ENCODE measurements at places on chromosomes 7 and 10. TPM values are rescaled to one million over a fixed set of nuclear protein-coding genes. Genes with fewer than 3 reads are reported as not detected.

GRCh38 chr7:39683216-39683845, 60.0 kb downstream of the RALA start:
- DNase-seq = no peak

DNA sequence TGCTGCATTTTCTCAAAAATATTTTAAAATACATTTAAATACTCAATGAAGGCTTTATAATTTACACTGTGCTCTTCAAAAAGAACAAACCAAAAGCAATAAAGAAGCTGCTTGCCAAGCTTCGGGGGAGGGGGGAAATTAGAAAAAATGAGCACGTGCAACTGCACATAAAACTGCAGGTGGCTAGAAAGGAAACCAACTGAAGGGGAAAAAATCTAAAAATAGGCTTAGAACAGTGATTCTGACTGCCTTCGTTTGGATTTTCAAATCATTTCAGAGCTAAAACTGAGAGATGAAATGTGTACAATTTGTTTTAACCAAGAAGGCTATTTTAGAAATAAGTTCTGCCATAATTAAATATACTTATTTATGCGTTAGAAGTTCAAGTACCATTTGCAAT, 61.4 kb downstream of the ABI1 start:
- DNase-seq = no peak

- no peak for DNase-seq
Measured at GRCh38 chr7:132782777-132783640, 206.7 kb upstream of the PLXNA4 start.

- no peak for DNase-seq
Measured at GRCh38 chr7:10083766-10084165, 889.9 kb upstream of the PHF14 start.

DNA sequence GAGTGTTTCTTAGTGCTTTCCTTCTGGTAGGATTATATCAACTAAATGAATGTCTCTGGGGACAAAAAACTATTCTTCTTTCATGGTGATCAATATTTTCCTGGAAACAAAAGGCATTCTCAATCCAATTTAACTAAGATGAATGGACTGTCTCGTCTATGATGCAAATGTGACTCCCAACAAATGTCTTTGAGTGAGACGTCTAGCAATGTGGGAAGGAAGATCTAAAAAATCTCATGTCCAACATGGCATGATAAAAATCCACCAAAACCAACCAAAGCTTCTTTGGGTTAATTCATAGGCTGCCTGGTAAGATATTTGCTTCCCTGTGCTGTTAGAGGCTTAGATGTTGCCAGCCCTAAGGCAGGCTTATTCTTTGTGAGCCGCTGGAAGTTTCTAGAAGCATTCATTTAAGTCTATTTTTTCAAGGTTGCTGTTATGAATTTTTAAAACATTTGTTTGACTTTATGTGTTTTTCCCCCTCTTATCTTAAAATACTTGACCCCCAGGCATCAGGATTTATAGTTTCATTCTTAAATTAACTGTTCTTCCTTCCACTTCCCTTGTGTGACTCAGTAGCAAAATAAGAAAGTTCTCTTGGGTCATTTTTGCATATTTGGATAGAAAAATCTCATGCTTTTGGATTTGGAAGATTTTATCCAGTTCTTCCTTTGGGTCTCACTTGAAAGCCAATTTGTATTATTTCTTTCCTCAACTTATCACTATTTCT, 156.3 kb downstream of the NRP1 start:
- no peak for DNase-seq

The SAMD9 gene
- 0.21 TPM for total RNA-seq

The RBM20 gene
- total RNA-seq = 0.61 TPM

Measured in neural crest cell (in vitro differentiated cells).